Psoas muscle (tissue), 8 donors: ENCODE measurements at places on chromosomes 11 and 22. TPM values are rescaled to one million over a fixed set of nuclear protein-coding genes. Genes with fewer than 3 reads are reported as not detected.

The CRYBB2 gene
- not detected for polyA plus RNA-seq

The MEN1 gene
- 8.7 TPM for polyA plus RNA-seq

The SLC17A6 gene
- polyA plus RNA-seq, result not detected

The ROM1 gene
- 4.7 TPM for polyA plus RNA-seq

The BLID gene
- not detected for polyA plus RNA-seq

The MLC1 gene
- not detected for polyA plus RNA-seq

The KCNJ11 gene
- 66.5 TPM for polyA plus RNA-seq

The CTSF gene
- polyA plus RNA-seq, result 31.5 TPM

The GNG3 gene
- 0.10 TPM for polyA plus RNA-seq

The RASGRP2 gene
- polyA plus RNA-seq, result 14.7 TPM

The JAM3 gene
- 3.0 TPM for polyA plus RNA-seq

The LIF gene
- polyA plus RNA-seq, result 0.10 TPM

The PPP2R5B gene
- polyA plus RNA-seq, result 16.8 TPM

The CCDC188 gene
- polyA plus RNA-seq, result 0.09 TPM

The PLA2G3 gene
- polyA plus RNA-seq, result not detected

The ZC3H12C gene
- 2.3 TPM for polyA plus RNA-seq

The P2RY2 gene
- 43.8 TPM for polyA plus RNA-seq
